NCI-H345 (cell line): ENCODE measurements at places on chromosomes 12 and 14.

DNA sequence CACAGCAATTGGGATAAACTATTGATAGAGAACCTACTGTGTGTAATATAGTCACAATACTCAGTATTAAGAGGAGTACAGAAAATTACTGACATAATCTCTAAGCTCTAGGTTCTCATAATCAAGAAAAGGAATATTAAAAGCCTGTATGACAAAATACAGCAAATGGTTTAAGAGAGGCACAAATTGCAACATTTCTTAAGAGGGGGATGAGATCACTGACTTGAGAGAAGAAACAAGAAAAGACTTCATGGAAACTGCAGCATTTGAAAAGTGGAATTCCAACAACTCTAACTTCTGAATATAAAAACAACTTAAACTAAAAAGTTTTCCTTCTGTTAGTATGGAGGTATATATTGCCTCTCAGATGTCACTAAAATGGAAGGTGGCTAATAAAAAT, 89.7 kb downstream of the NUMB start:
- DNase-seq, result no peak

- DNase-seq, result no peak
These were observed 371.3 kb upstream of the CLEC14A start for GRCh38 chr14:38627163-38627562.

DNA sequence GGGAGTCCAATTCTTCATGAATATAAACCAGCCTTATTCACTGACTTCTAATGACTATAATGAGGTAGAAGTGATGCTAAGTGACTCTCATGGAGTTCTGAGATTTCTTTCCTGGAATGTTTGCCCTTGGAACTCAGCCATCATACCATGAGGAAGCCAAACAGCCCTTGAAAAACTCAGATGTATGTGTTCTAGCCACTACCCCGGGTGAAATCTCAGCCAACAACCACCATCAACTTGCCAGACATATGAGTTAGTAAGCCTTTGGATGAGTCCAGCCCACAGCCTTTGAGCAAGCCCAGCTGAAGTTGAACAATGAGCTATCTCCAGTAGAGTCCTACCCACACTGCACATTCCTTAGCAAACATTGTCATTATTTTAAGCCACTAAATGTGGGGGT, 149.5 kb downstream of the SLC6A15 start:
- DNase-seq, result no peak

- DNase-seq, result no peak
These were observed 35.2 kb downstream of the RNFT2 start for GRCh38 chr12:116773276-116773731.

GRCh38 chr14:24634158-24634557, at the start of gene GZMB:
TSS of gene GZMB (minus strand) at chr14:24634190. CDS start at chr14:24634160, 30 bp downstream.
- no peak for DNase-seq

GRCh38 chr14:68758301-68758700, 34.6 kb downstream of the ZFP36L1 start:
- DNase-seq, result no peak

- DNase-seq, result no peak
These were observed 55.9 kb downstream of the MOK start for GRCh38 chr14:102249041-102249440.

DNA sequence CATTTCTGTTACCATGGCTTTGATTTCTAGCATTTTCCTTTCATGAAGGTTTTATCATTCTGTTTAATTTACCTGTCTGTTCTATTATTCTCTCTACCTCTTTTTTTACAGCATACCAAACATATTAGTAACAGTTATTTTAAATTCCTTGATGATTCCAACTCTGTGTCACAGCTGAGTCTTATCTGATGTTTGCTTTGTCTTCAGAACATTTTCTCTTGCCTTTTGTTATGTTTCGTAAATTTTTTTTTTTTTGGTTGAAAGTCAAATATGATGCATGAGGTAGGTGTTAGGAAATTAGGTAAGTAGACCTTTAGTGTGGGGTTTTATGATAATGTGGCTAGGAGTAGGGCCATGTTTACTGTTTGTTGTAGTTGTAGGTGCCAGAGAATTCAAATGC, 496.4 kb downstream of the FOXG1 start:
- DNase-seq, result no peak

GRCh38 chr12:94405413-94406116, 54.1 kb downstream of the CEP83 start:
- DNase-seq, result no peak

GRCh38 chr12:109053382-109054123, 1.2 kb downstream of the USP30 start:
- no peak for DNase-seq

DNA sequence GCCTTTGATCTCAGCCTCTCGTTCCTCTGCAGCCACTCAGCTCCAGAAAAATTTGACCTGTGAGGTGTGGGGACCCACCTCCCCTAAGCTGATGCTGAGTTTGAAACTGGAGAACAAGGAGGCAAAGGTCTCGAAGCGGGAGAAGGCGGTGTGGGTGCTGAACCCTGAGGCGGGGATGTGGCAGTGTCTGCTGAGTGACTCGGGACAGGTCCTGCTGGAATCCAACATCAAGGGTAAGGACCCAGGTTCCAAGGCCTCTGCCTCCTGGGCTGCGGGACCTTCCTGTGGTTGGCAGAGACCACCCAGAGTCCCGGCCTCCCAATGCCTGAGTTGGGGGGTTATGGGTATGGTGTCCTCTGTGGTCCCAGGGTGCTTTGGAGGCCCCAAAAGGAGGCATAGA, 4.5 kb upstream of the GPR162 start:
- no peak for DNase-seq

GRCh38 chr14:104781271-104782077, 14.1 kb downstream of the AKT1 start:
- no peak for DNase-seq
